Fibroblast of skin of back (primary cell): ENCODE measurements at places on chromosomes 4 and X.
A peak's percentile ranks its signal among the peaks of the same experiment; 100 is the strongest.

DNA sequence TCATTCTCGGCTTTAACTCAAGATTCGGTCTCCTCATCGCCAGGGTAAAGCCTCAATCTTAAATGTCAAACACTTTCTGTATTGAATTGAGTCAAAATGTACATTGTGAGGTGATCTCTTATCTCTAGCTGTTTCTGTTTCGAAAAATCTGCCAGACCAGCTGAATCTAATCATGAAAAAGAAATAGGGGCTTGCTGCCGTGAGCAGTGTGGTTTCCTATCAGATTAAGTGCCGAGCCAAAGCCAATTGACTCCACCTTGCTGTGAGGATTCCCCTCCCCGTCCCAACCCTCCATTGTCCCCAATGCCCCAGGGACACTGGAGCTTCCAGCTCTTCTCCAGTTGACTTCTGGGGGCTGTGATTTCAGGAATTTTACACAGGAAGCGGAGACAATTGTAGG is 12.5 kb upstream of the CRLF2 start:
- no peak for DNase-seq

- DNase-seq, result peak; percentile 72
Observed at GRCh38 chr4:80255329-80256095, 11.0 kb upstream of the FGF5 start.

DNA sequence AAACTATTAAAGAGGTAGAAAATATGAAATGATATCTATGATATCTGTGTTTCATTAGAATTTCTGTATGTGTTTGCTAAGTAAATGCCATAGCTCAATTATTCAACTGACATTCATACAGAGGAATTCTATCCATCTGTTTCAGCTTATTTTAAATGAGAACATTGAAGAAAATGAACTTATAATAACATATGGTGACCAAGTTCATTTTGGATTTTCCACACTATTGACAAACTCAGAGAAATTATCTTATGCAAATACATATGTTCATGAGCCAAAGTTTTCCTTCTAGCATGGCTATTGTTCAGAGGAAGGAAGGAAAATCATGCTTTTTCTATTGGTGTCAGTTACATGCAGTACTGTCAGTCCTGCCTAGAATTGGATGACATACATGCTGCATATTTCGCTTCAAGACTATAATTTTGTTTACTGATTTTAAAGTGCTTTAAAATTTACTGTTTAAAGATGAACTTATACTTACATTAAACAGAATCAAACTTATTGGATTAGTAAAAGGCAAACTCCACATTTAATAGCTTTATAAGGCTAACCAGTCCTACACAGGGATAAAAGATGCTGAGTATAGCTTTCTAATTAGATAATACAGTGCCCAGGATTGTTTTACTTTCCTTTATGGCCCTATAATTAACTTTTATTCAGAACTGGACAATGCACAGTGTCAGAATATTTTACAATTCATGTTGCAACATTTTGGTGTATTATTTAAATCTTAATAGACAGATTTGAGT is 646.2 kb downstream of the TRAM1L1 start:
- DNase-seq, result peak; percentile 0

- DNase-seq, result no peak
Observed at GRCh38 chr4:78361621-78362120, 189.9 kb upstream of the ANXA3 start.

- peak; percentile 12 for DNase-seq
Observed at GRCh38 chrX:80747832-80748231, 61.8 kb downstream of the BRWD3 start.

DNA sequence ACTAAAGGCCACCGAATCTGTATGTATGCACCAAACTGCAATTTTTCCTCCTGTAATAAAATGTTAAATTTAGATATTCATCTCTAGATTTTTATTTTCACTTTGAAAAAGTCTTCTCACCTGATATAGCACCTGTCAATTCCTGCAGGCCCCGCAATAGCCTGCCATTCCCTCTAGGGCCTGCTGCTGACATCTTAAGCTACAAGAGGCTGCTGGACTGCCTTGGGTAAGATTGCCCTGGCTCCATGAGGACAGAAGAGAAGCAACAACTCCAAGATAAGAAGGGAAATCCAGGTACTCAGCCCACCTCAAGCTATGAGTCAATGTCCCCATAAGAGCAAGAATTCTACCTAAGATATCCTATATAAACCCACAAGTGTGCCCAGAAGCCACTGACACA is 230.2 kb upstream of the AGTR2 start:
- DNase-seq, result no peak

DNA sequence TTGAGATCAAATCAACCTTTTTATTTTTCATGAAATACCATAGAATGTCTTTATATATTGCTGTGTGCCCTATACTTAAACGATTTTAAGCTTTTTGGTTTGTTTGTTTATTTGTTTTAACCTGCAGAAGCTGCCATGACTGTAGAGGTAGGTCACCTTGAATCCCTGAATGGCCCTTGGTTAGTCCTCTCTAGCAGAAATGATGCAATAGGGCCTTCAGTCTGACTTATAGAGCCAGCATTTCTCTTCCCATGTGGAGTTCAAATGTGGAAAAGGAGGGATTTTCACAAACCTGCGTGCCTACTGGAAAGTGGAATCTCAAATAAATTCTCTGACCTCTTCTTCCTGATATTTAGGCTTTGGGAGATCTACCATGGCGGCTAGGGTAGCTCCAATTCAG is 327.9 kb downstream of the MAPK10 start:
- no peak for DNase-seq

- DNase-seq, result peak; percentile 19
Observed at GRCh38 chr4:67727124-67727850, 26.3 kb upstream of the UBA6 start.

DNA sequence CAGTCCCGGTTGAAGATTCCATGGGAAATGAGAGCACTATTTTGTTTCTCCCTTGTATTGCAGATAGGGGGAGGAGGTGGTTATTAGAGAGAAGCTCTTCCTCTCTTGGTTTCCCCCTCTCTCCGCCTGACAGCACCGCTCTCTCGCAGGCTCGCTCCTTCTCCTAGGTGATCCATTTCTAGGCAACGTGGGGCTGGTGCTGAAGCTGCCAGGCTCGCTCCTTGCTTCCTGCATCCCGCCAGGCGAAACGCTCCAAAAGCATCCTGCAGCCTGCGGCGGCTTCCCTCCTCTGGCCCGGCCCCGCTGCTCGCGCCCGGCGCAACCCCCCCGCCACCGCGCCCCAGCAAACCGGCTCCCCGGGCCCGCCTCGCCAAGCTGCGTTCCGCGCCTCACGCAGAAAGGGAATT is at the start of gene GRID2:
Gene GRID2, plus strand, starts transcription at position 346 of the 407 bp plus-strand sequence.
- peak; percentile 20 for DNase-seq

GRCh38 chr4:108484187-108484586 is 136.2 kb upstream of the RPL34 start:
- DNase-seq, result peak; percentile 41

DNA sequence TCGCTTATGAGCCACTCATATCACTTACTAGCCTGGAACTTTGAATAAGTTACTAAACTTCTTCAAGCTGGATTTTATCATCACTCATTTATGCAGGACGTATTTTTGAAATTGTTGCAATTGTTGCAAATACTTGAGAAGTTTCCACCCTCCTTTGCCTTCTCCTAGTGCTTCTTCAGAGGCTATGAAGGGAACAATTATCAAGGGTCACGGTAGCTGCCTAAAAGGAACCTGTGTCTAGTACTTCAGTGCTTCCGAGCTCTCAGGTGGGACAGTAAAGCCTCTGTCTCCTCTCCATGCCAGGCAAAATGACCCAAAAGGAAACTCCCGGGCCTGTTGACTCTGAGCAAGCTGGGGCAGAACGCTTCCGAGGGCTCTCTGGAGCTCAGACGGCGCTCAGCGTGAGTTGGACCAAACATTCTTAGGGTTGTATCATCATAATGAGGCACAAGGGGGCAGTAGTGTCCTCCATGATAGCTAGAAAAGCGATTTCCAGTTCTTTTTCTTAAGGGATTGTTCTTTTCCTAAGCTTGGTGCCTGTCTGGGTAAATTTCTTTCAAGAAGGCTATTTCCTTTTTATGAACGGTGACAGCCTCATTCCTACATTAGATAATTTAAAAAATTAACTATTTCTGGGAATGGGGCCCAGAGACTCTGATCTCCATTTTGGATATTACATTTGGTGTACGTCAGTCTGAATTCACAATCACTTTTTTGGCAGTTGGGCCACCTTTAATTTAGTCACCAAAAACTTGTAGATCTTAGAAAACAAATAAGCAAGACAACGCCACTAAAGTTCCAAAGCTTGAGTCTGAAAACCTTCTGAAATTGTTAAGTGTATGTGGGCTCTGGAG is 73.1 kb downstream of the PACRGL start:
- DNase-seq, result peak; percentile 59

DNA sequence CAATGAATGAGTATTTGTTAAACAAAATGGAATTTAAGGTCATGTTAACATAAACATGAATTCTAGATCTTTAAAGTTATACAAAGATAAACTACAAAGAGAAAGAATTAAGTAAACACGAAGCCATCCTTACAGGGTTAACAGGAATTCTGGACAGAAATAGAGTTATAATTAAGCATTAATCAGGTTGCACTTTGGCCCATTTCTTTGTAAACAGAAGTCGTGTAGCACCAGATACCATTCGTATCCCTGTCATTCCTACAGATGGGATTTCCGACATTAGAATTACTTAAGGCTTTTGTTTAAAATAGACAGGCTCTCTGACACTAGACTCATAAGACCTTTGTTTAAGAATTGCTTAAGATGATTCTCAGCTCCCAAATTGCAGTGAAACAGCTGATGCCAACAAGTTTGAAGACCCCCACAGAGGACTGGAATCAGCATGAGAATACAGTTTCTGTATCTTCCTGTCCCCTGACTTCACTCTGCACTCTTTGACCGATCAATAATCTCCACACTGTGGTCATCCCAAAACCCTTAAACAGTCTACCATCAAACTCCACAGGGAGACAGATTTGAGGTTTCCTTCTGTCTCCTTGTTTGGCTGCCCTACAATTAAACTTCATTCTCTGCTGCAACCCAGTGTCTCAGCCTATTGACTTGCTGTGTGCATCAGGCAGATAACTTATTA is 22.3 kb upstream of the TMEM150C start:
- no peak for DNase-seq

DNA sequence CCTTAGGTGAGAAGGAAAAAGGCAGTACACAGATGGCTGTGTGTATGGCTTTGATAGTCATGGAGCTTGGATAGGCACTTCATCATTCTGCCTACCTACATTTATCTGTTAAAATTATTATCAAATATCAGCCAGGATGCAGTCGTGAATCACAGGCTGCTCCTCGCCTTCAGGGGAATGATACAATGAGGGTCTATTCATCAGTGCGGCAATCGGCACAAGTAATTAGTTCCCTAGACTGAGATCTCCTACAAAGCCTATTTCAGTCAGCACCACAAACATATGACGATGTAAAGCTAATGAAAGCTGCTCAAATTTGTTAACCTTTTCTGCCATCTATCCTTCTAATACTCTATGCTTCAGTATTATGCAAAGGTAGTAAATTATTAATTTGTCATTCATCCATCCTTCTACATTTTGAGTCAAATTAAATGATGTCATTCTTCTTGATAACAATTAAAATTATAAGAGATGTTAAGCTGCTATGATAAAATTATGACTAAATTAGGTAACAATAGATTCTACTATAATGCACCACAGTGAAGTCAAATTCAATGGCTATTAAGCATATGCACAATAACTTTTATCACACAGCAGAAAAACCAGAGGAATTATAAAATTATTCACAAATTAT is 19.0 kb downstream of the MAB21L2 start:
- no peak for DNase-seq

DNA sequence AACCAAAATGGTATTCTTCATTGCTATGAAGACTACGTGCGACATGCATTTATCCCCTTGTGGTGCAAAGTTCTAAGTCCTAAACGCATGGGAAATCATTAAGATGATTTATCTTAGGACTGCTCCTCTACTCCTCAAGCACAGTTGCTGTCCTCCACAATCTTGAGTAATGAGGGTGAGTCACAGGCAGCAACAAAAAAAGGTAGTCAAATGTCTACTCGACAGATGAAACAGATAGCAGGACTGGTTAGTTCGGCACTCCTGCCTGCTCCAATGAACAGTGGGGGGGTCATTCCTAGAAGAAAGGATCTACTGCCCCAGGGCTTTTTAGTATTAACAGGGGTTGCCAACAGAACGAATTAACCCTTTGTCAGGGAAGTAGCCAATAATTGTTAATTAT is 233.7 kb upstream of the FGF13 start:
- DNase-seq, result no peak
